ENCODE measurements at places on chromosomes 1 and 21. TPM values are rescaled to one million over a fixed set of nuclear protein-coding genes. Genes with fewer than 3 reads are reported as not detected.
A peak's percentile ranks its signal among the peaks of the same experiment; 100 is the strongest.

DNA sequence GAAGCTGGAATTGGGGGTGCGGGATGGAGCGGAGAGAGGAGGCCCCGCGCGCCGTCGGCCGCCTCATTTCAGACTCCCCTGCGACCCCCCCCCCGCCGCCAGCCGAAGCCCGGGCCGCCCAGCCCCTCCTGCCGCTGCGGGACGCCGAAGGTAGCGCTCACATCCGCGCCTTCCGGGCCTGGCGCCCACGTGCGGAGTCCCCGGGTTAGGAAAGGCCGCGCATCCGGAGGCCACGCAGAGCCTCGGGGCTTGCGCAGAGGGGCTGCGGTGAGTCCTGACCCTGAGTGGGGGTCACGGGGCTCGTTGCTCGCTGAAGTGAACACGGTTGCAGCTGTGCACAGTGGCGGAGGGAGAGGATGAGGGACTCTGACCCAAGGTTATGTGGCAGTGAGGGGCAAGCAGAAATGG lies 552 bp upstream of the ZNF496 start:
- peak; percentile 40 for DNase-seq

The H3-3A gene
- polyA plus RNA-seq = 394 TPM

The OLFML3 gene
- 0.73 TPM for polyA plus RNA-seq

The SLC25A34 gene
- 0.39 TPM for polyA plus RNA-seq

The AQP10 gene
- not detected for polyA plus RNA-seq
